ENCODE measurements at places on chromosomes 11 and 22. TPM values are rescaled to one million over a fixed set of nuclear protein-coding genes. Genes with fewer than 3 reads are reported as not detected.
A peak's percentile ranks its signal among the peaks of the same experiment; 100 is the strongest.

The GPHA2 gene
- 0.53 TPM for polyA plus RNA-seq

- DNase-seq = peak; percentile 68
Measured at GRCh38 chr11:74085542-74085892, 76.6 kb upstream of the UCP3 start.

DNA sequence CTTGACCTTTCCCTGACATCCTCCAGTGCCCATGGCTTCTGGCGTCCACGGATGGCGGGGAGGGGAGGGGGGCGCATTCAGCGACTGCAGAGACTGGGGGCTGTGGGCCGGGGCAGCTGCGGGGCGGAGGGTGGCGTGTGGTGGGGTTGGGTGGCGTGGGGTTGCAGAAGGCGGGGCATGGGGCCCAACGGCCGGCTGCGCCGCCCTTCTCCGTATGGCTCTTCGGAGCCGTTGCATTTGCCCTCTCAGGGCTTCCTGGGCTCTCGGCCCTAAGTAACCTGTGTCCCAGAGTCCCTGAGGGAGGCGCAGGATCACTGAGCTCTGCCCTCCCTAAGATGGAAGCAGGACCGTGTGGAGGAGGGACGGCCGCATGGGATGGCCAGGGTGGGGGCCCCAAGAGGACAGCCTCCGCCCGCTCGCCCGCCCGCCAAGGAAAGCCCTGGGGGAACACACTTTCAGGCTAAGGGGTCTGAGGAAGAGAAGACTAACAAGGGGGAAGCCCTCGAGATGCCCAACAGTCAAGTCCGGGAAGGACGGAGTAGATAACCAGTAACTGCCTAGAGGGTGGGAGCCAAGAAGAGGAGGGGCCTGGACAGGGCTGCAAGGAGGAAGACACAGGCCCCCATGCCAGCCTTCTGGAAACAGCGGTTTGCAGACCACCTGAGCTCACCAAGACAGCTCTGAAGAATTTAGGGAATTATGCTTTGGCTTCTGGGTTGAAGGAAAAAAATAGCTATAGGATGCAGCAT is 9.2 kb upstream of the AIFM3 start:
- DNase-seq = peak; percentile 31

The TRIM49 gene
- not detected for polyA plus RNA-seq

- DNase-seq = peak; percentile 70
Measured at GRCh38 chr11:123628936-123629683, 25.3 kb downstream of the SCN3B start.

- DNase-seq = peak; percentile 75
Measured at GRCh38 chr11:68954836-68955606, 25.8 kb downstream of the MRGPRD start.

DNA sequence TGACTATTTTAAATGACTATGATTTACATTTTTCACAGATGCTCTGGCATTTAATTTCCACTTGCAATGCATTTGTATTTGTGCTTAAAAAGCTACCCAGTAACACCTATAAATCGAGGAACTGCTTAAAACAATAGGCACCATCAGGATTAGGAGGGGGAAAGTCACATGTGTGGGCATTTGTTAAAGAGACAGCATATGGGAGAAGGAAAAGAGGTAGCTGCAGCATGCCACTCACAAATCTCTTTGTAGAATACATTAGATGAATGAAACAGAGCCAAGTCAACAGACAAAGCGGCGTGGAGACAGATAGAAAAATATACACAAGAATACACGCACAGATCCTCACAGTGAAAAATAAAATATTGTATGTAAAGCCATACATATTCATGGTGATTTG is 228.0 kb downstream of the CADM1 start:
- DNase-seq = no peak

DNA sequence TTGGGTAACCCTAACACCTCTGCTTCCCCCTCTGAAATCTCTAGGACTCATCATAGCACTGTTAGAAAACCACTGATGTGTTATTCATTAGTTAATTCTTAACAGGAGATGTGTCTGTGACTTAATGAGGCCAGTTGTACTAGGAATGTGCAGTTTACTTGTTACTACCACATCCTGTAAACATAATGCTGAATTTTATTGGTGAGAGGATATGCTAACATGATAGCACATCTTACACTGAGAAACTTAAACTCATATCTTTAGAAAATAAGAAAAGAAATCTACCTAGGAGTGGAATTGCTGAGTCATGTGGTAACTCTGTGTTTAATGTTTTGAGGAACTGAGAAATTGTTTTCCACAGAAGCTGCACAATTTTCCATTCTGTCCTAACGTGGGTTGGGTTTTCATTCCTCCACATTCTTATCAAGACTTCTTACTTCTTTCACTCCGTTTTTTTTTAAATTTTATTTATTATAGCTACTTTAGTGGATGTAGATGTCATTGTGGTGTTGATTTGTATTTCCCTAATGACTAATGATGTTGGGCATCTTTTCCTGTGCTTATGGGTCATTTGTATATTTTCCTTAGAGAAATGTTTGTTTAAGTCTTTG is 33.7 kb downstream of the RNF121 start:
- peak; percentile 62 for DNase-seq

The KDM4E gene
- 0.10 TPM for polyA plus RNA-seq

GRCh38 chr22:50173311-50173982 is 2.9 kb downstream of the PANX2 start:
- no peak for DNase-seq

DNA sequence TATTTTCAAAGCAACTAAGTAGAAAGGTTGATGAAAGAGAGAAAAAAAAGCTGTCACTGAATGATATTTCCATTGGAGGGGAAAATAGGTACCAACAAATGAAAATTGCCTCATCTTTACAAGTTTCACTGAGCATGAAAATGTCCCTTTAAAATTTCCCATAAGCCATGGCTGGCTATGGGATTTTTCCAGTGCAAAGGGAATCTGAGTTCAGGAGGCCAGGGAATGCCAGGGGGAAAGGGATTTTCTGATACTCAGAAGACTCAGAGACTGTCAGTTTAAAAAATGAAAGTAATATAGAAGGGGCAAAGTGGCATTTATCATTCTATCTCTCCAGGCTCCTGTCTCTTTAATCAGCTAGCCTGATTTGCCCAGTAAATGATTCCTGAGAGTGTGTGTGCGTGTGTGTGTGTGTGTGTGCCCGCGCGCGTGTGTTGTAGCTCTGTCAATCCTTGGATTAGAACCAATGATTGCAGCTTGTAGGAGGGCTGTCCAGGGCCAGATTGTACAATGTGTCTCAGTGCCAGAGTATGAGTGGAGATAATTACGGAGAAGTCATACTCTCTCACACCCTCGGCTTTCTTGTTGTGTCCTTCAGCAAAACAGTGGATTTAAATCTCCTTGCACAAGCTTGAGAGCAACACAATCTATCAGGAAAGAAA is at the start of gene NTM:
TSS of gene NTM (plus strand) at position 526 of the 662 bp plus-strand sequence.
- peak; percentile 83 for DNase-seq

DNA sequence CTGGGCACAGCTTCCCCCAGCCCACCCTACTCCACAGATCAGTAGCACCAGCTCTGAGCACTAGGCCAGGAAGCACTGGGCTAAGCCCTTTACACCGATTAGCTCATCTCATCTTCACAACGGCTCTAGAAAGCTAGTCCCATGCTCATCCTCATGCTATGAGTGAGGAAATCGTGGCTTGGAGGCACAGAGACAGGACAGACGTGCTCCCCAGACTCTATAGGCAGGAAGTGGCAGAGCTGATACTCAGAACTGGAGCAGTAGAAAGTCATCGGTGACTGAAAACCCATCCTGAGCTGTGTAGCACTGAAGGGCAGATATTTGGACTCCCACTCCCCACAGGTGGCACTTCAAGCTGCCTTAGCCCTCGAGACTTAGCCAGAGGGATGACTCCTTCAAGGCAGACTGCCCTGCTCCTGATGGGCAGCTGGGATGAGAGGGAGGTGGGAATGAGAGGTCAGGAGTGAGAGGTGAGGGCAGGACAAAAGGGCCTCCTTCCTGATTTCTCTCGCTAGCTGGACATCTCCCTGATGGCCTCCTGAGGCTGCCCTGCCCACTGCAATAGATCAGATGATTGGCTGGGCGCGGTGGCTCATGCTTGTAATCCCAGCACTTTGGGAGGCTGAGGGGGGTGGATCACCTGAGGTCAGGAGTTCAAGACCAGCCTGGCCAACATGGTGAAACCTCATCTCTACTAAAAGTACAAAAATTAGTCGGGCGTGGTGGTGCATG is 9.7 kb downstream of the CD5 start:
- DNase-seq = no peak

- no peak for DNase-seq
Measured at GRCh38 chr11:64536396-64536941, 54.6 kb upstream of the SLC22A12 start.

GRCh38 chr22:40443732-40444131 is 73.3 kb downstream of the SGSM3 start:
- no peak for DNase-seq

The TRIM66 gene
- 4.2 TPM for polyA plus RNA-seq

The CARNS1 gene
- polyA plus RNA-seq = 56.4 TPM

- no peak for DNase-seq
Measured at GRCh38 chr11:119624102-119624615, 104.8 kb downstream of the NECTIN1 start.

GRCh38 chr11:94762208-94762607 is 5.9 kb upstream of the AMOTL1 start:
- DNase-seq = no peak

DNA sequence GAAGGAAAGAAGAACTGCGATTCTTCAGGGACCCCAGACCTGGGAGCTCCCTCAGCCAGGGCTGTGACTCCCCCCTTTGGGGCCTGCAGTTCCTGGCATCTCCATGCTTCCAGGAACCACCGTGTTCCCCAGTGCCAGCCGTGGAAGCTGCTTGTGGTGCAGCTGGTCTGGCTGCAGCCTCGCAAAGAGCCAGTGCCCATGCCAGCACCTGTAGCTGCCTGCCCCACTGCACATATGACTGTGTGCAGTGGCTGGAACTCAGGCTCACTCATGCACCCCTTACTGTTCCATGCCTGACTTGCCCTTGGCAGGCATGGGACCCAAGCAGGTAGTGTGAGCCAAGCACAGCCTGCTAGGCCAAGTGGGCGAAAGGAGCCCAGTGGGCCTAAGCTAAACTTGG is 401.3 kb downstream of the LRRC4C start:
- DNase-seq = no peak

The PDGFB gene
- 20.8 TPM for polyA plus RNA-seq

DNA sequence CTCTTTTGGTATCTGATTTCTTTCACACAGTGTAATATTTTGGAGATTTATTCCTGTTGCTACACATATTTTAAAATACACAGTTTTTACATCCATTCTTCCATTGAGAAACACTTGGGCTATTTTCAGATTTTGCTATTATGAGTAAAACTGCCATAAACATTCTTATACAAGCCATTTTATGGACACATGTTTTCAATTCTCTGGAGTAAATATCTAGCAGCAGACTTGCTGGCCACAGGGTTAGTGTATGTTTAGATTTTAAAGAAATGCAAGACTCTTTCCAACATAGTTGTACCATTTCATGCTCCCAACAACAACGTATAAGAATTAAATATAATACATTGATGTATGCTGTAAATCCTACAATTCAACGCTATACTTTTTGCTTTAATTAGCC is 360.8 kb upstream of the PITPNB start:
- DNase-seq = peak; percentile 60

- DNase-seq = no peak
Measured at GRCh38 chr22:48686694-48687302, 1140.9 kb downstream of the BRD1 start.

DNA sequence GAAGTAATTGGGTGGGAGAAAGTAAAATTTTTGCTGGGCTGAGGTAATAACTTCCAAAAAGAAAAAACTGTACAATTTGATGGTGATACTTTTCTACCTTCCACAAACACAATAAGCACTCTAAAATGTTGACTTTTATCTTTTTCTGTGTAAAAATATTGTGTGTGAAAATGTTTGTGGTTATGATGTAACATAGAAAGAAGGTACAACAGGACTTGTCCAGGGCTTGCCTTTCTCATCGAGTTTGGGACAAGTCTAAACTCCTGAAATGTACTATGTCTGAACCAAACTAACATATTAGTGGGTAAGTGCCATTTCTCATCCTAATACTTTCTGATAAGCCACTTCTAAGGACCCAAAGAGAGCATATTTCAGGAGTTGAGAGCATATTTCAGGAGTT is 174.2 kb upstream of the PDGFD start:
- no peak for DNase-seq

The PGA4 gene
- polyA plus RNA-seq = 2.1 TPM

The USP2 gene
- 38.0 TPM for polyA plus RNA-seq

The PDE2A gene
- 13.8 TPM for polyA plus RNA-seq

DNA sequence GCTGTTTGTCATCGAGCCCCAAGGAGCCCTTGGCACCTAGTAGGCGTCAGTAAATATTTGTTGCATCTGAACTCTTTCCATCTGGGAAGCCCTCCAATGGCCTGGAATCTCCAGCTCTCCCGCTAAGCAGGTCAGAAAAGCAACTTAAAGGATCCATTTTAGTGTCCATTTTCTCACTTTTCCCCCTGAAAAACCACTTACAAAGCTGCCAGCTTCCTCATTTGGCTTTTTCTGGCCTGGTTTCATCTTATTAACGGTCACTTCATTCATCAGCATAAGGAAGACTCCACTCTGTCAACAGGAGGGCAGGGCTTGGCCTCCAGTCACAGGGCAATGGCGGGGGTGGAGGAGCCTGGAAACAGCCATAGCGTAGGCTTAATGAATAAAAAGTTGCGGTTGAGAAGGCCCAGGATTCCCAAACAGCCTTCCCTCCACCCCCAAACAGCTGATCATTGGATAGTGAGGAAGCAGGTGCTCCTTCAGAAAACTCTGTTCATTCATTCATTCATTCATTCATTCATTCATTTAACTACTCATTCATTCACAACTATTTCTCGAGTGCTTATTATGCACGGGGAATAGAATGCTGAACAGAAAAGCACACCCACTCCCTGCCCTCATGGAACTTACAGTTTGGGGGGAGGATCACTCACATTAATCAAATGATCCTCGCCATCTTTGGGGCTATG is 104.5 kb upstream of the RCN1 start:
- no peak for DNase-seq

DNA sequence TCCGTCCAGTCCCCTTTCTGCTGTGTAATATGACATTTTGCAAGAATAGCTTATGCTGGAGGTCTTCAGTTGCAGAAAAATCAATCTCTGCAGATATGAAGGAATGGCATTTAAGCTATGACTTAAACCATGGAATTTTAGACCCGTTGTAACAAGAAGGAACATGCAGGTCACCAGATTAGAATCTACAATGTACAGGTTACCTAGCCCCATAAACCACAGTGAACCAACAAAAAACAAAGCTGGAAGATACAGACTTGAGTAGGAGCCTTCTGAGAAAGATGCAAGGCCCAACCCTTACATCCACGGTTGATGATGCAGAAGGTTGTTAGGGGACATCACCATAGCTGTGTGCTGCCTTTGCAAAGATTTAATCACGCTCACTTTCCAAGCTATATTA is 132.5 kb downstream of the WT1 start:
- DNase-seq = no peak

The RASD2 gene
- 7.8 TPM for polyA plus RNA-seq

DNA sequence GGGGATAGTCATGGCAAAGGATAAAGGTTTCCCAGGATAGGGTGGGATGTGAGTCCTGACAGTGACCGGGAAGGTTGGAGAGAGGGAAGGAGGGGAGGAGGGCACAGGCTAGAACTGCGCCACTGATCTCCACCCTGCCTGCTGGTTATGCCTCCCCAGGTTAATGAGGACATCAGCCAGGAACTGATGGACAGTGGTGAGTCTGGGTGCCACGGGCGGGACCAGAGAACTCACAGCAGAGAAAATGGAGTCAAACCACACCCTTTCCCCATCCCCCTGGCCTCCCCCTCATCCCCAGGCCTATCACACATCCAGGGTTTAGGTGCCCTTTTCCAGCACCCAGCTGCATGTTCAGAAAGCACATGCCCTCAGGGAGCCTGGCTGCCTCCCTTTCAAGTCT is 10.2 kb downstream of the ANKK1 start:
- no peak for DNase-seq

The NARS2 gene
- 14.9 TPM for polyA plus RNA-seq

Data from muscle of leg (tissue), 16 donors.